ENCODE measurements at places on chromosomes 7 and 10.

GRCh38 chr7:137820156-137820555, 26.6 kb downstream of the DGKI start:
- no peak for DNase-seq

GRCh38 chr7:4871056-4871680, 9.3 kb upstream of the PAPOLB start:
- DNase-seq: peak; percentile 45

GRCh38 chr10:73734028-73734720, 10.0 kb upstream of the SEC24C start:
- no peak for DNase-seq

DNA sequence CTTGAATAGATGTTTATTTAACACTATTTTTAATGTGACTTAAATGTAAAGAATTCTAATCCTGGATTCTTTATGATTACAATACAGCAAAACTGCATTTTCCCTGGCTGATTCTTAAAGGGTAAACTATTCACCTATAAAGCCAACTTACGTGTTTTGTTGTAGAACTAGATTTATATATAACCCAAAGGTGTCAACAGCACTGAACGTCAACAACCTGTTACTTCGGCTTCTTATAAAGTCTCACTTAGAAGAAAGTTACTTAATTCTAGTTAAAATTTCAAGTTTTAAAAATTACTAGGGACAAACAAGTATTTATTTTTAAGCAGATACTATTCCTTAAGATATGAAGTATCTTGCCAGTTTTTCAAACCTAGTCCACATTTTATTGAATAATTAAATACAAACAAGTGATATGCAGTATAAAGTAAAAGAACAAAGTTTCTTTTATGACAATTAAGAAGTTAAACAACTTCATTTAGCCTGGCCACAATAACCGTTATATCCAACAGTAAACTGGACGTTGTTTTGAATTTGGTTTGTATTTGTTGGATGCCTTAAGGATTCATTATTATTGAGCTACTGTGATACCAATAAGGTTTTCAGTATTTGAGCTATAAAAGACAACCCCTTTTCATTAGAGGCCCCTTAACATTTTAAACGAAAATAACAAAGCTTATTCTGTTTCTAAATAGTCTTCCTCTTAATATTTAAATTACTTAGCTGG, 83.1 kb downstream of the SNX10 start:
- DNase-seq: no peak

DNA sequence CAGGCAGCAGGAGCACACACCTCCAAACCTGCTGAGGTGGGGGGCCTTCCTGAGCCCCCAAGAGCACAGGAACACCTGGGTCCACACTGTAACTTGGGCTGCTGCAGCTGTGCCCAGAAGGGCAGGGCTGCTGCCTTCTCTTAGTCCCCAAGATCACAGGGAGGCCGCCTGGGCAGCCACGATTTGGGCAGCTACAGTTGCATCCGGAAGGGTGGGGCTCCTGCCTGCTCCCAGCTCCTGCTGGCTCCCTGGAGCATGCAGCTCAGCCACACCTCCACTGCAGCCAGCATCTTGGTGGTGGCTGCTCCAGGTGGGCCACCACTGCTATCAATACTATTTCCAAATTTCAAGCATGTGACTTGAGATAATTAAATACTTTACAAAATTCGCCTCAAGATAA, 38.5 kb upstream of the AGMO start:
- no peak for DNase-seq

GRCh38 chr10:35568483-35569015, 36.6 kb upstream of the GJD4 start:
- no peak for DNase-seq

- DNase-seq: peak; percentile 55
These were observed 6.0 kb downstream of the LDB1 start for GRCh38 chr10:102113956-102114857.

- no peak for DNase-seq
These were observed 26.7 kb downstream of the SHH start for GRCh38 chr7:155785536-155785935.

DNA sequence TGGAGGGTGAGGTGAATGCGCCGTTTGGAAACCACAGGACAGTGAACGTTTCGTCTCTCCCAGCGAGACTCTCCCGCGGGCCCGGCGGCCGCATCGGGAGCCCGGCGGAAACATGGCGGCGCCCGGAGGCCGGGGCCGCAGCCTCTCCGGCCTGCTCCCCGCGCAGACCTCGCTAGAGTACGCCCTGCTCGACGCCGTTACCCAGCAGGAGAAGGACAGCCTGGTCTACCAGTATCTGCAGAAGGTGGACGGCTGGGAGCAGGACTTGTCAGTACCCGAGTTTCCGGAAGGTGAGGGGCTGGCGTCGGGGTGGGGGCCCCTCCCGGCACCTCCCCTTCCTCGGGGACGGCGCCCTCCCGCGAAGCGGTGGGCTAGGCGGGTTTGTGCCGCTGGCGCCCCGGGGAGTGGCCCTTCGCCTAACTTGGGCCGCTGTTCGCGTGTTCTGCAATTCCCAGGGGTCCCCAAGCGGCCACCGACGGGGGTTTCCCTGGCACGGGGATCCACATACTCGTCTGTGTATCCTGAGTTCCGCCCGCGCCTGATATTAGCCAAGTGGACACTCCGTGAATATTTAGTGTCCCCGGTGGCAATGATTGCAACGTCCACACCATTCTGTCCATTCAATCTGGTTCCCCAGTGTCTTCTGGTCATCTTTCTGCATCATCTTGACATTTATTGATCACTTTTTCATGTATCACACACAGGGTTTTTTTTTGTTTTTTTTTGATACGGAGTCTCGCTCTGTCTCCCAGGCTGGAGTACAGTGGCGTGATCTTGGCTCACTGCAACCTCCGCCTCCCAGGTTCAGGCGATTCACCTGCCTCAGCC, 514 bp downstream of the NHLRC2 start:
- peak; percentile 72 for DNase-seq

DNA sequence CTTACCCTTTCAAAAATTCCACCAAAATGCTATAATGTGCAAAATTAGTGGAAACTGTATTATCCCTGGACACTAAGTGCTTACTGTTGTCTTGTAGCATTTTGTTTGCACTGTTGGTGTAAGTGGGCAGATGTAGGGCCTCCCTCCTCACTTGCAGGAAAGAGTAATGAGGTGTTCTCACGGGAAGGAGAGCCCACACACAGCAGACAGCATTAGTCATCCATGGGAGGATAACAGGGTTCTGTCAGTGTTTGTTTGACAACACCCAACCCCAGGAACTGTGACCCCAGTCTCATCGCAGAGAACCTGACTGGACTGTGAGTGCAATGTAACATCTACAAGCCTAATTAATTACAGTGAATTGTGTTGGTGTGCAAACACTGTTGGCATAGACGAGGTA, 58.7 kb upstream of the VSTM2A start:
- DNase-seq: no peak

DNA sequence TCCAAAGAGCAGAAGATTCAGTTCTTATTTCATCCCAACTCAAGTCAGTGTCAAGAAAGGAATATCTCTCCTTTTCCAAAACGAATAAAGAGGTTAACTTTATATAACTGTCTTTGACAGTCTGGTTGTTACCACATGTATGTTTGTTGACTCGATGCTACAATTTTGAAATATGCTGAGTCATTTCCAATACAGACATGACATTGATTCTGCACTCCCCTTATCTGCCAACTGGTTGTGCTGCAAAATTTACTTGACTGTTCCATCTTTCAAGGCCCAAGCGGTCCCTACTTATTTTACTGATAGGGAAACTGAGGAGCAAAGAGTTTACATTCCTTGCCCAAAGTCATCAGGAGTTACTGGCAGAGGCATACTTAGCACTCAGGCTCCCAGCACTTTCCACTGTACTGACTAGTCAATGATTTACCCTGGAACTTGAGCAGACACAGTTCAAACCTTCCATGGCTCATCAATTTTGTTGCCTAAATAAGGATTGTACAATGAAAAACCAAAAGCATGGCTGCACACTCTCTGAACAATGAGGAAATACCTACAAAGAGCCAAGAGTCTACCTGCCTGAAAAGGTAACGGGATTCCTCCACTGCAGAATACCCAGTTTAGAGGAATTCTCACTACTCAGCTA, 52.8 kb downstream of the ABLIM1 start:
- no peak for DNase-seq

- no peak for DNase-seq
These were observed 64.6 kb downstream of the KLF6 start for GRCh38 chr10:3720228-3721019.

- peak; percentile 70 for DNase-seq
These were observed 33.0 kb downstream of the EN2 start for GRCh38 chr7:155490697-155491628.

GRCh38 chr10:89805599-89806013, 104.2 kb downstream of the KIF20B start:
- DNase-seq: no peak

Data from activated naive CD8-positive, alpha-beta T cell treated with anti-CD3 and anti-CD28 coated beads, Interleukin-2, amount 10 ng/mL, durations not matched to agents 7 days and 5 days (primary cell).